Thoracic aorta endothelial cell (primary cell): ENCODE measurements at places on chromosomes 11 and 22. TPM values are rescaled to one million over a fixed set of nuclear protein-coding genes. Genes with fewer than 3 reads are reported as not detected.

The MN1 gene
- 0.65 and 1.6 TPM in 2 replicates for total RNA-seq

The TMEM86A gene
- total RNA-seq: 0.79 and 1.2 TPM in 2 replicates

The MS4A4E gene
- total RNA-seq: not detected in 2 replicates

The CHRNA10 gene
- total RNA-seq: 0.72 and 1.1 TPM in 2 replicates

The CCDC81 gene
- 1.1 and 1.7 TPM in 2 replicates for total RNA-seq

The HEPN1 gene
- 0.13 TPM in 1 of 2 replicates, not detected in the other for total RNA-seq

The CHEK1 gene
- total RNA-seq: 58.9 and 82.5 TPM in 2 replicates

The LDLRAD3 gene
- total RNA-seq: 17.7 and 24.8 TPM in 2 replicates

The MRGPRF gene
- total RNA-seq: under 0.01 TPM in 1 of 2 replicates, not detected in the other

The CASP5 gene
- total RNA-seq: 0.72 TPM in 1 of 2 replicates, not detected in the other

The OR56A1 gene
- under 0.01 TPM in 1 of 2 replicates, not detected in the other for total RNA-seq

The PIWIL4 gene
- total RNA-seq: 0.66 and 0.79 TPM in 2 replicates

The OR51B5 gene
- not detected in 2 replicates for total RNA-seq

The PGA5 gene
- not detected in 2 replicates for total RNA-seq

The OOSP4A gene
- total RNA-seq: not detected in 2 replicates

The ROM1 gene
- 3.7 and 5.1 TPM in 2 replicates for total RNA-seq

The MAPK12 gene
- total RNA-seq: 40.8 and 49.9 TPM in 2 replicates

The C11orf97 gene
- not detected in 2 replicates for total RNA-seq

The GSTT2 gene
- 1.3 TPM in 1 of 2 replicates, not detected in the other for total RNA-seq

The PGM2L1 gene
- 24.1 and 33.6 TPM in 2 replicates for total RNA-seq

The NTM gene
- total RNA-seq: 0.66 and 0.86 TPM in 2 replicates

The MOGAT2 gene
- total RNA-seq: not detected in 2 replicates

The RTN4R gene
- total RNA-seq: 0.27 and 1.1 TPM in 2 replicates

The TPP1 gene
- total RNA-seq: 86.5 and 157 TPM in 2 replicates

The ZDHHC13 gene
- total RNA-seq: 65.7 and 108 TPM in 2 replicates

The NXPE4 gene
- total RNA-seq: not detected in 2 replicates

The KCNQ1 gene
- under 0.01 and 0.14 TPM in 2 replicates for total RNA-seq

The STIM1 gene
- 27.4 and 28.5 TPM in 2 replicates for total RNA-seq

The TEX54 gene
- total RNA-seq: not detected in 2 replicates

The ADM2 gene
- total RNA-seq: 0.36 and 0.40 TPM in 2 replicates
